ENCODE measurements at places on chromosomes 4 and X. TPM values are rescaled to one million over a fixed set of nuclear protein-coding genes. Genes with fewer than 3 reads are reported as not detected.

DNA sequence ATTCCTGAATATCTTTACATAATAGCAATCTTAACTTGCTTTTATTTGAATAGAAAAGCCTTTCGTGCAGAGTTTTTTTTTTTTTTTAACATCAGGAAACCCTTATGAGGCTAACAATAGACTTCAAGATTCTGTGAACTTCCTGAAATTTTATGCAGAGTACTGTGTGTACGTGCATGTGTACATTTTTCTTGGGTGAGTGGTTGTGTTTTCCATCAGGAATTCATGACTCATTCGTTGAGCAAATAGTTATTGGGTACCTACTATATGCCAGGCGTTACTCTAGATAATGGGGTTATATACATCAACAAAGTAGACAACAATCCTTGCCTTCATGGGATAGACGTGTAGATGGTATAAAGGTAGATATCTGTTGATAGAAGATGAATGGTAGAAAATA is 59.1 kb downstream of the MRPL1 start:
- peak; percentile 87 for DNase-seq

DNA sequence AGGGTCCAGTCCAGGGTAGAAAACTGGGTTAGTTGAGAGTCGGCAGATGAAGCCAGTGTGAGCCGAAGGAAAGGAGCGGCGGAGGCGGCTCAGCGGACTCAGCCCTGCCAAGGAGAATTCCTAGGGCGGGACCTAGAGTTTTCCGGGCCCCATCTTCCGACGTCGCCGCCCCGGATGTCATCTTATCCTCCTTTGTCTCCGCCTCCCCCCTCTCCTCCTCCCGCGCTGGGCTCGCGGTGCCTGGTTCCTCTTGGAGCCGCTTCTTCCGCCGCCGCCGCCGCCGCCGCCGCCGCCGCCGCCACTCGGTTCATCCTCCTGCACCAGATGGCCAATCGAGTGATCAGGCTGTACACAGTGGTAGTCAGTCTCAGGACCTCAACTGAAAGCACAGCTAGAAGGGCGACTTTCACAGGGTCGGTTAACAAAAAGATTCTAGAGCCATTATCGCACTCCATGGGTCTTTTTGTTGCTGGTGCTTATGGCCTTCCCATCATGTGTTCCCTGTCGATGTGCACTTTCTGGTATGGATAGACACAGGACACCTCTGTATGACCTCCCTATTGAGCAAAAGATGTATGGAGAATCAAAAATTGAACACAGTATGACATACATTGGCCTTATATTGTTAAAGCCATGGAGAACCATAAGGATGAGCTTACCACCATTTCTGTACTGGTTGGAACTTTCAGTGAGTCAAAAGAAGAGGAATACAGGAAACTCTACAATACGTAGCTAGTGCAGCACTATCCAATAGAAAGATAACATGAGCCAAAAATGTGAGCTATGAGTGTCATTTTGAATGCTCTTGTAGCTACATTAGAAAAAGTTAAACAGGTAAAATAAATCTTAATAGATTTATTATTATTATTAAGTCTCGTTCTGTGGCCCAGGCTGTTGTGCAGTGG is 32.4 kb upstream of the THOC2 start:
- peak; percentile 86 for DNase-seq

CHRNA9 gene
- 1.8 TPM for total RNA-seq

DNA sequence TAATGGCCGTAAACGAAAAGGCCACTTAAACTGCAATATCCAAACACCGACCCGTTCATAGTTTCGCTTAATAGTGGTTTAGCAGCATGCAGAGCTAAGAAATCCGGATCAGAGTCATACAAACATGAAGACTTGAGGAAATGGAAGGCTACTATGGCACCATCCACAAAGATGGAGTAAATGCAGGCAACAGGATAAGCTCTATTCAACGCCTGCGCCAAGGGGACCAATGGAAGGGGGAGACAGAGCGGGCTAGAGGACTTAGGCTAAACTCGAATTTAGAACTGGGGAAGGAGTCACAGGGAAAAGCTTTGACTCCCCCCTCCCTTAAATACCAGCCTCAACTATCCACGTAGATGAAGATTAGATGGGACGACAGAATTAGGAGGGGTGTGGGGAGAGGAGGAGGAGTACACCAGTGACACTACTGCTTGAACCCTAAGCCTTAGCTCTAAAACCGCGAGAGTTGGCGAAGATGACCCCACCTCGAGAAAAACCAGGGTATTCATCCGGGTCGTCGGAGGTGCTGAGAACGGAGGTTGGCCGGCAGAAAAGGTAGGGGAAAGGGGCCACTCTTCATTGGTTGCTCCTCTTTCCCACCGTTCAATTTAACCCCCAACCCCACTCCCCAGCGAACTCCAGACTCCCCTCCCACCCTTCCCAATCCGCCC is 3.5 kb downstream of the HUWE1 start:
- DNase-seq: peak; percentile 50

DNA sequence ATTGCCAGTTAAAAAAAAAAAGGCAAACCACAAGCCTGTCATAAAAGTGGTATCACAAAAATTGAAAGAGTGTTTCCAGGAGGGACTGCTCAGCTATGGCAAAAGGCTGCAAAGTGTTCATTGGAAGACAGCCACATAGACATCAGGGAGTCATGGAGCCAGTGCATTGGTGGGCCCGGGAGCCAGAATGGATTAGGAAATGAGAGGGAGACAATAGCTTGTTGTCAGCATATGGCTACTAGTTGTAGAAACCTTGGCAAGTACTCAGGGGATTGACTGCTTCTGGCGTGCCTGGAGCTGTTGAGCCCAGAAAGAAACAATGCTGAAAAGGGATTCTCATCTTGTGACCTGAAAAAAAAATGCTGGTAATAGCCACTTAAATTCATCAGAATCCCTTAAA is 5.0 kb downstream of the GAR1 start:
- DNase-seq: peak; percentile 4

All from MCF 10A (cell line).